ENCODE measurements at places on chromosomes 11 and 22.
A peak's percentile ranks its signal among the peaks of the same experiment; 100 is the strongest.

GRCh38 chr22:37569009-37569920 is 9.0 kb downstream of the CDC42EP1 start:
- DNase-seq, result no peak

GRCh38 chr11:94519478-94520084 is 7.3 kb downstream of the C11orf97 start:
- DNase-seq, result peak; percentile 23

GRCh38 chr11:65516135-65516968 is 8.5 kb upstream of the SCYL1 start:
- no peak for DNase-seq

DNA sequence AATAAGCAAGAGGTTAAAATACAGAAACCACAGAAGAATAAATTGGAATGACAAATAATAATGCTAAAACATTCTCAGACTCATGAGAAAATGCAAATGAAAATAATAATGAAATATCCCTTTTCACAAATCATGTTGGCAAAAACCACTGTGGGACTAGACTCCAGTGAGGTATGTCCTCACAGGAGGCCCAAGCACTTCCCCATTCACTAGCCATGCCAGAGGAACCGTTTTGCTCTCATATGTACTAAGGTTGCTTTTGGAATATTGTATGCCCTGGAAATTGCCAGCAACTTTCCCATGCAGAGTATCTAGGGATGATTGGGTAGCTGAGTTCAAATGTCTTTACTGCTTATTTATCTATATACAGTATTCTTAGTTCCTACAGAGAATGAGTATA is 106.2 kb upstream of the CHORDC1 start:
- DNase-seq, result no peak

GRCh38 chr11:60252213-60253108 is 9.5 kb upstream of the MS4A4E start:
- DNase-seq, result no peak

- DNase-seq, result no peak
Measured at GRCh38 chr11:44578279-44578678, 12.8 kb downstream of the CD82 start.

DNA sequence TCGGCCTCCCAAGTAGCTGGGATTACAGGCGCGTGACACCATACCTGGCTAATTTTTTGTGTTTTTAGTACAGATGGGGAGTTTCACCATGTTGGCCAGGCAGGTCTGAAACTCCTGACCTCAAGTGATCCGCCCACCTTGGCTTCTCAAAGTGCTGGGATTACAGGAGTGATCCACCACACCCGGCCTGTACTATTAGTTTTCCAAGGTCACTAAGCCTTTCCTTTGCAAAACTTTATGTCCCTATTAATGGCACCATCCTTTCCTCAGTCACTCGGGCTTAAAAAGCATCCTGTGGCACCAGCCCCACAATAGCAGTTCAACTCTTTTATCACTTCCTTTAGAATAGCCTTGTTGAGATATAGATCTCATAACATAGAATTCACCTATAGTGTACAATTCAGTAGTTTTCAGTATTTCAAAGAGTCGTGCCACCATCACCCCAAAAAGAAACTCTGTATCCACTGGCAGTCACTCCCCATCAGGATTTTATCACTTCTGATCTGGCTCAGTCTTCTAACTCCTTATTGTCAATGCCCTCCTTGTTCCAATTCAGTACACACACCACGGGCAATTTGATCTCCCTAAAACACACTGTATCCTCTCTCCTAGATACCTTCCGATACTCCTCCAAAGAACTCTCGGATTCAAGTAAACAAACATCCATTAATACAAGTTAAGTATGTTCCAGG is 921 bp upstream of the BCL2L13 start:
- DNase-seq, result no peak

DNA sequence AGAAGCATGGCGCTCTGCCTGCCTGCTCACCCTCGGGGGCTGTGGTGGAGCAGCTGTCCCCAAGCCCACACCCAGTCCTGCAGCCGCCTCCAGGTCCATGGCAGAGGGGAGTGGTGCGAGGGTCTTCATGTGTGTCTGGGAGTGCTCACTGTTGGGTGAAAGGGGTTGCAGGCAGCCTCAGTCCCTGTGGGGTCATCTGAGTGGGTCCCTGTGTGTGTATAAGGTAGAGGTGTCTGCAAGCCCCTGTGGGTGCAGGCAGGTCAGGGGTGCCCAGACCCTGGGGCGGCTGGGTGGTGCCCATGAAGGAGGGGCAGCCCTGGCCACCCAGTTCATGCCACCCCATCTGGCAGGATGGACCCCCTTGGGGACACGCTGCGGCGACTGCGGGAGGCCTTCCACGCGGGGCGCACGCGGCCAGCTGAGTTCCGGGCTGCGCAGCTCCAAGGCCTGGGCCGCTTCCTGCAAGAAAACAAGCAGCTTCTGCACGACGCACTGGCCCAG is 4.9 kb downstream of the ALDH3B1 start:
- DNase-seq, result no peak

DNA sequence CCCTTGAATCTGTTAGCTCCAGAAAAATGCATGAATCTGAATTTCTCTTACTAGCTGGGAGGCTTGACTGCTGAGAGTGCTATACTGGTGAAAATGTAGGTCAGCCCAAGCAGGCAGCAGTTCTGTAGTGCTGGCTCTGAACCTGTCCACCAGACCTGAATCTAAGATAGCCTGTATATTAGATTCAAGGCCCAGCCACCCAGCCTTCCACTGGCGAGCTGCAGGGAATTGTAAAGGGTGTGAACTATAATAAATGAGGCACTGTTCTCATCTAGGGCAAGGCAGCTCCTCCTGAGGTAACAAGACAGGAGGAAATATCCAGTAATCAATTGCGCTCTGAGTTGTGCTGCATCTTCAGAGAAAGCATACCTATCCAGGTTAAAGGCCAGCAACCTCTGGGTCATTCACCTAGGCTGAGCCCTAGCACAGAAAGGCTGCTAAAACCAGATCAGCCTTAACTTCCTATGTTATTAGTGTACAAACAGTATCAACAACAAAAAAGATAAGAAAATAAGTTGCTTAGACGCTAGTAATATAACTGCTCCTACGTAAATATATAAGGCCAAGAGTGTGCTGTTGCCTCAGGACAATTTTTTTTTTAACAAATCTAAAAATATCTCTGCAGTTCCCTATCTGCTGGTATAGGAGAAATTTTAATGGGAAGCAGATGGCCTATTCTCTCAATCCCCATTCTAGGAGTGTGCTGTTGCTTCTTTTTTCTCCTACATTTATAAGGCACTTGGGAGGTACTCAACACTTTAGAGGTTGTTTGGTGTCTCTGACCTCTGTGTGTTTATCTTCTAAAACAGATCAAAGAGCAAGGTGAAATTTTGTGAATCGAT is 63.0 kb downstream of the RELT start:
- peak; percentile 23 for DNase-seq

GRCh38 chr11:3037040-3037944 is 19.9 kb downstream of the CARS1 start:
- DNase-seq, result peak; percentile 74

DNA sequence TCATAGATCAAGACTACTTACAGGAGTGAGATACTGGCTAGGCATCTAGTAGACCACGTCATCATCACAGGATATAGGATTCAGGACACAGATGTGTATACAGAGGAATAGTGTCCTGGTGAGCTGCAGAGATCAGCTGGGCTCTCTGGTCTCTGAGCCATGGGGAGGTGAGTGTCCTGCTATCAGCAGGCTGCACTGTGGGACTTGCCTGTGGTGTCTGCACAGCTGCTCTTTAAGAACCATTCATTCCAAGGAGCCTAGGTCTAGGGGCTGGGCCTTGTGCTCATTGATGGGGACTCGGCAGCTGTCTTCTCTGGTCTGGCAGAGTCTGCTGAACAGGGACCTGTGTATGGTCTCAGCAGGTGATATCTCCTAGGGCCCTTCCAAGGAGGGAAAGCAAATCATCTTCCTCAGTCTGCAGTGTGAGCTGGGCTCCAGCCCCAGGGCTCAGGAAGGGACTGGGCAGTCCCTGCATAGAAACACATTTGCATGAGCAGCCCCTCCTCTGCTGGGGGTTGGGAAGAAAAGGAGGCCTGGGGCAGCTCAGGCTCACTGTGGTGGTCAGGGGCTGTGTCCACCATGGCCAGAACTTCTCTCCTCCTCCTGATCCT is 66.1 kb upstream of the VPREB1 start:
- no peak for DNase-seq
